ENCODE measurements at places on chromosomes 3 and 15.
A peak's percentile ranks its signal among the peaks of the same experiment; 100 is the strongest.

- DNase-seq, result no peak
Observed at GRCh38 chr3:7798276-7798675, 703.3 kb upstream of the LMCD1 start.

GRCh38 chr3:33441225-33441976 lies 1.2 kb upstream of the UBP1 start:
- no peak for DNase-seq

DNA sequence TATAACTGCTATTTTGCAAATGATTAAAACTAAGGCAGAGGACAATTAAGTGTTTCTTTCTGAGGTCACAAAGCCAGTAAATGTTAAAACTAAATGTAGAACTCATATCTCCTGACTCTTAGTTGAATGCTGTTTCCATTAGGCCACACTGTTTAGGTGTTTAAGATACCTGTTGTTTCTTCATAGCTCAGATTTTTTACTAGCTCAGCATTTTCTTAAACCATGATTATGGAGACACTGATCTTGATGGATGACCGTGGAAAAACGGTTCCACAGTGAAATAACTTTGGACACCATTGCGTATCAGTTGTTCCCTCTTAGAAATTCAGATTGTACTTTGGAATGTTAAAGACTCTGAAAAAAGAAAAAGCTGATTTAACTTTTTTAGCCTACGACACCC lies 177.5 kb downstream of the TCF12 start:
- no peak for DNase-seq

- no peak for DNase-seq
Observed at GRCh38 chr3:114067804-114068203, 11.3 kb downstream of the QTRT2 start.

GRCh38 chr3:12370758-12371157 lies 81.9 kb downstream of the PPARG start:
- DNase-seq, result no peak

DNA sequence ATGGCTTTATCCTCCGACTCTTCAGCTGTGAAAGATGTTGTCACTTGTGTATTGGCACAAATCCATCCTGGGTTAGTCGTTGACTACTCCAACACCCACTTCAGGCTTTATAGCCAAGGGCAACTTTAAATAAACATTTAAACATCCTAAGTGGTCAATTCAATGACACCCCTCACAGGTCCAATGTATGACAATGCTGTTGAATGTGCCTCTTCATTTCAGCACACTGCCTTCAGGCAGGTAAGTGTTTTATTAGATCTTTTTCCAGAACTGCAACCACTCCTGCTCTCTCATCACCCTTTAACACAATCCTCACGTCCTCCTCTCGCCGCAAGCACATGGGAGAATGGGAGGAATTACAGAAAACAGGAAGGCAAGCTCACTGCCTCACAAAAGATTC lies 30.3 kb downstream of the IL12A start:
- DNase-seq, result no peak

DNA sequence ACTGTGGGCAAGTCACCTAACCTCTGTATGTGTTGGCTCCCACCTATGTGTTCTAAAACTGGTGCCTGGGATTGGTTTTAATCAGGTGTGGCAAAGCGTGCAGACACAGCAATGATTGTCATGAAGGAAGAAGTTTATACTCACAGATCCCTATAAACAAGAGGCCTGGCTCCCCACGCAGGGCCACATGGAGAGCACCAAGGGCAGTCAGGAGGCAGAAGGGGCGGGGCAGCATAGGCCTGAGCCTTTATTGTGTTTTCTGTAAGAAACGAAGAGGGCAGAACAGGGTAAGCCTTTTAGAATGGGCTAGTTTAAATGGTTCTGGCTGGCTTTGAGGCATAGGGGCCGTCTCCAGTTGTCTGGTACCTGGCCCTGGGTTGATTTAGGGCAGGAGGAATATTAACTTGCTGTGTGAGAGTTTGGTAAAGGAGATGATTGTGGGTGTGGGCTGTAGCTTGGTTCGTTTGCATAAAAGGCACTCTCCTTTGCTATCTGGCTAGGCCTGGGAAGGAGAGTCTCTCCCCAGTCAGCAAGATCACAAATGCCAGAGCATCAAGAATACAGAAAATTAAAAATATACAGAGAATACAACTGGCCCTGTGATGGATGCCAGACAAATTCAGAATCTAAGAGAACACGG lies 2.2 kb upstream of the FBXW12 start:
- DNase-seq, result no peak

GRCh38 chr3:15630646-15631350 lies 29.3 kb downstream of the BTD start:
- no peak for DNase-seq

DNA sequence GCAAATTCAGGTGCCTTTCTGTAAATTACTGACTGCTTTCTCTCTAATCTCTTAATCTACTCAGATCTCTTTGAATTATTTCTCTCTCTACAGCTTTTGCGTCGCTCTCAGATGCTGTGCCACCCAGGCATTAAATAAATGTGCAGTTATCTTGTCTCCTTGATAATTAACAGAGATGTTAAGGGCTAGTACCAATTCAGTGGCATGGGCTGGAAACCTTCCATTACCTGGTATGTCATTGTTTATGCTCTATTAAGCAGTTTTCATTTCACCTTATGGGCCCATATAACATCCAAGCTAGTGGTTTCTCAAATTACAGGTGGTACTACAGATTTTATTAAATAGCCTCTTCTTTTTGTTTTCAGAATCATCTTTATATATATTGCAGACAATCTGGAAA lies 66.0 kb downstream of the PEX5L start:
- DNase-seq, result no peak

DNA sequence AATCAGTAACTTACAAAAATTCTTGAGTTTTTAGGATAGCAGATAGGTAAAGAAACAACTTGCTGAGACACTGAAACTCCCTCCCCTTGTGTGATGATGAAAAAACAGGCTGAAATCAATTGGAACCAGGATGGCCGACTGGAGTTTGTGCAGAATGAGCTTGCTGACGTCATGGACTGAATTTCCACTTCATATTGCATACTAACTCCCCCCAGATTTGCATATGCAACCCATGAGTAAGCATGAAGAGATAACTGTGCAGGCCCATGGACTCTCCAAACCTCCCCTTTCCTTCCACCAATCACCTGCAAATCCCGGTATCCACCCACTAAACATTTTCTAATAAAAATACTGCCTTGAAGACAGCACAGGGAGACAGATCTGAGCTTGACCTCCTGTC lies 82.0 kb upstream of the SCN5A start:
- no peak for DNase-seq

DNA sequence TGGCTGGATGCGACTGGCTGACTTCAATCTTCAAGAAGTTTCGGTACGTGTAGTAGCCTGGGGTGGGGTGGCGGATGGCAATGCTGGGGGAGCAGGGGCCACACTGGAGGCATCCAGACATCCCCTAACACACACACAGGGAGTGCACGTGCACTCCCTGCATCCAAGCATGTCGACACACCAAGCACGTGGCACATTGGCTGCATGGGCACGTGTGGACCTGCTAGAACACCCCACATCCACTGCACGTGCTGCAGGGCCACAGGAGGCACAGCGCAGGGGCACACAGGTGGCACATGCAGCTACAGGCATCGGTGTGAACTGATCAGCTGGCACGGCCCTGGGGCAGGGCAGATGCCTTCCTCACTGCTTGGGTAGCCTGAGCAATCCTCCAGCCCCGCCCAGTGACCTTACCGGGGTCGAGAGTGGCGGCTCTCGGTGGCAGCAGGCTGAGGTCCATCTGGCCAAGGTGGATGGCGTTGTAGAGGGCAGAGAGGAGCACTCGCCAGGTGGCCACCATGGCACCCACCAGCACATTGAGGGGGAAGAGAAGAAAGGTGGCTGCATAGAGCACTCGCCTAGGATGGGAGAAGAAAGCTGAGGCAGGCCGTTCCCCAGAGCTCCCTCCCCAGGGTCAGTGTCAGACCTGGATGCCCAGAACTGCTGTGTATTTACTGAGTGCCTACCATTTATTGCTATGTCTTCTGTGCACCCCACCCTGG lies 7.5 kb downstream of the ISLR start:
- no peak for DNase-seq

GRCh38 chr3:187016639-187017345 lies 86.5 kb downstream of the ST6GAL1 start:
- no peak for DNase-seq

DNA sequence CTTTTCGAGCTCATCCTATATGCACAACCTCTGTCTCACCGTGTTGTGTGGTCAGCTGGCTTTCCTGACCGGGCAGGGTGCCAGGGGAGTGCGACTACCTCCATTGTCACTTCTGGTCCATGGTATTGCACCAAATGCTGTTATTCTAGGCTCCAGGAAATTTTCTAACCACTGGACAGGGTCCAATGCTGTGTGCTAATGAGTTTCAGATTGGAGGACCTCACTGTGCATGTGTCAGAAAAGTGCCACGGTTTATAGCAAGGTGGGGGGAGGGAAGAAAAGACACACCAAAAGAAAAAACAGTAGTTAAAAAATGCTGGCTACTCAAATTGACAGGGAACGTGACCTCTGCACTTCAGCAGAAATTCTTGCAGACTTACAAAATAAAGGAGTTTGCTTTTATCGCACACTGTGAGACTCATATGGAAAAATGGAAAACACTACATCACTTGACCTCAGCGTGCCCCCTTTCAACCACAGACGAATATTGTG lies 480.1 kb downstream of the FOXP1 start:
- DNase-seq, result peak; percentile 39
